ENCODE measurements at places on chromosomes 16 and 17.

- DNase-seq = no peak
These were observed 38.3 kb upstream of the HSBP1 start for GRCh38 chr16:83769397-83770008.

GRCh38 chr16:24769806-24770205, 40.4 kb downstream of the TNRC6A start:
- DNase-seq = no peak

GRCh38 chr16:67773569-67774456, 32.5 kb downstream of the RANBP10 start:
- DNase-seq = no peak

DNA sequence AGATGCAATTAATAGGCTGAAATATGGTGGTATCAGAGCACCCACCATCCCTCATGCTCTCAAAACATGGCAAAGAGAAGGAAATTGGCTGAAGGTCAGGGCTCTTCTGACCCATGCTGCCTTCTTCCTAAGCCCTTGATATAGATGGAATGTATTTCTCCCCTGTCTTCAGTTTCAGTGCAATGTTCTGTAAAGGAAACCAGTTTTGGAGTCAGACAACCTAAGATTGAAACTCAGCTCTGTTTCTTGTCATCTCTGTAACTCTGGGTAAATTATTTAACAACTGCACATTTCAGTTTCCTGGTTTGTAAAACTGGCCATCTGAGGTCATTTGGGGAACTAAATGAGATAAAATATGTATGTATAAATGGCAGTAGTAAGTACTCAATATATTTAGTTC, 243.9 kb downstream of the CA10 start:
- DNase-seq = no peak
